ENCODE measurements at places on chromosomes 6 and 20. TPM values are rescaled to one million over a fixed set of nuclear protein-coding genes. Genes with fewer than 3 reads are reported as not detected.
A peak's percentile ranks its signal among the peaks of the same experiment; 100 is the strongest.

DNA sequence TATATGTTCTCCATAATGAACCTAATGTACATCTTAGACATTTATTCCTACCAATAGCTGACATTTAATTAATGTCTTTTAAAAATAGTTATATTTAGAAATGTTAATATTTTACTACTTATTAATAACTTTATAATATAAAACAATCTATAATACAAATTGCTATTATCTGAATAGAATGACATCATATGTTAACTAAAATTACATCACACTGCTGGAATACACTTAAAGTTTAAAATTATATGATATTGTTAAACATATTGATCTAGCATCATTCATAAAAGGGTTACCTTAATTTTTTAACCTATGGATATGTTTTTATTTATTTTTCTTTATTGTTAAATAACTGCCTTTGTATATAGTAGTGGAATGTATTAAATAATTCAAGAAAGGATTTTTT is 660.2 kb upstream of the ADGRB3 start:
- no peak for DNase-seq

The GSTA3 gene
- not detected for polyA plus RNA-seq

GRCh38 chr6:166106076-166106686 is 61.5 kb downstream of the TBXT start:
- DNase-seq = peak; percentile 58

DNA sequence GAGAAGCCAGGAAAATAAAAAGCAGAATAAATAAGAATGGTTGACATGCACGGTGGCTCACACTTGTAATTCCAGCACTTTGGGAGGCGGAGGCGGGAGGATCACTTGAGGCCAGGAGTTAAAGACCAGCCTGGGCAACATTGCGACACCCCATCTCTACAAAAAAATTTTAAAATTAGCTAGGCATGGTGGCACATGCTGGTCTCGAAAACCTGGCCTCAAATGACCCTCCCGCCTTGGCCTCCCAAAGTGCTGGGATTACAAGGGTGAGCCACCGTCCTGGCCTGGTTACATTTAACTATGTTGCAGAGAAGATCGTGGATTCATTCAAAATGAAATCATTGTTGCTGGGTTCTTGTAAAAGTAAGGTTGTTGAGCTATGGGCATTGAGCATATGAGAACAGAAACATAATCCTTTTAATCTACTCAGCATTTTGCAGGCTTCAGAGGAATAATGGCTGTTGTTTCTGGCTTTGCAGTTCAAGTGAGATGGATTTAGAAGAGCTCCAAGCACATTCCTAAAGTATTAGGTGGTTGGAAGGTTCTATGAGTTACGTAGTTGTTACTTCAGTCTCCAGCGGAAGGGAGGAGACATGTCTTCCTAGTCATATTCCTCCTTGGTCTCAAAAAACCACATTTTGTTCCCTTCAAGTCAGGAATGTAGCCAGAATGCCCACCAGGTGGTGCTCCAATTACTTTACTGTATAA is 45.6 kb upstream of the RAB23 start:
- DNase-seq = peak; percentile 37
